ENCODE measurements at places on chromosomes 2 and 18.

DNA sequence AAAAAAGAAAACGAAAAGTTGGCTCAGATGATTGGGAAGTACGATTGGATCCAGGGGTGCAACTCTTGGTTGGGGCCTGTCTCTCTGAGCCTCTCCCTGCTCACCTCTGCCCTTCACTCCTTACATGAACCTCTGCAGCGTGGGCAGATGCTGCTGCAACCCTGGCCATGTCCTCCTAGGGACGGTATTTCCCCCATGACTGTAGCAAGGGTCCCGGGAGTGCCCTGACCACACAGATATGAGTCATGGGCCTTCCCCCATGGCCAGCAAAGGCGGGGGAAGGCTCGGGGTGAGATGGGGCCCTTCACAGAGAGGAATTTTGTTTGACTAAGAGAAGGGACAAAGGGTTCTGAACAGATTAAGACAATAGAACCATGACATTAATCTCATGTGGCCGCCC is 129.0 kb downstream of the NCK2 start:
- no peak for DNase-seq

GRCh38 chr2:38386377-38386776 is 9.3 kb upstream of the ATL2 start:
- no peak for DNase-seq

DNA sequence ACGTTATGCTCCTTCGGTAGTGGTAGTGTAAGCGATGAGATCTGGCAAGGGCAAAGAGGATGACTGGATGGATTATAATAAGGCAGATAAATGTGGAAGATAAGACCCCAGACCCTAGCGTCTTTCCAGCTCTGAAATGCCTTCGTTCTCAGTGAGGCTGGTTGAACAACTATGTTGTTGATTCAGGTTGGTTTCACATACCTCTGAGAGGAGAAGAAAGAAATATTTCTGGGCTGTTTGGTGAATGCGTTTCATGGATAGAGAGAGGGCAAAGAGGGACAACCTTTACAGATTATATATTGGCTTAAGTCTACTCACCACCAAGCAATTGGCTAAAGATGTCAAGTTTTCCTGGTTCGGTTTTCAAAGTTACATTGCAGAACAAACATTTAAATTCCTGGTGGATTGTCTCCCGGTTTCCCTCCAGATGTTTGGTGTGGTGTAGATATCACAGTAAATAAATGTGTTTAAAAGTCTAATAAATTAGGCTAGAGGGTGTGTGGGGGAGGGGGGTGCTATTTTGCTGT is 190.1 kb upstream of the GLI2 start:
- DNase-seq: no peak

GRCh38 chr2:29115797-29116781 is 874 bp downstream of the CLIP4 start:
- peak; percentile 22 for DNase-seq

GRCh38 chr18:30925795-30926194 is 116.7 kb downstream of the DSC3 start:
- DNase-seq: no peak

Data from COR-L47 (cell line).